AG09309 (cell line): ENCODE measurements at places on chromosomes 2 and 18.

GRCh38 chr18:32553174-32553573, 82.5 kb upstream of the GAREM1 start:
- no peak for DNase-seq

DNA sequence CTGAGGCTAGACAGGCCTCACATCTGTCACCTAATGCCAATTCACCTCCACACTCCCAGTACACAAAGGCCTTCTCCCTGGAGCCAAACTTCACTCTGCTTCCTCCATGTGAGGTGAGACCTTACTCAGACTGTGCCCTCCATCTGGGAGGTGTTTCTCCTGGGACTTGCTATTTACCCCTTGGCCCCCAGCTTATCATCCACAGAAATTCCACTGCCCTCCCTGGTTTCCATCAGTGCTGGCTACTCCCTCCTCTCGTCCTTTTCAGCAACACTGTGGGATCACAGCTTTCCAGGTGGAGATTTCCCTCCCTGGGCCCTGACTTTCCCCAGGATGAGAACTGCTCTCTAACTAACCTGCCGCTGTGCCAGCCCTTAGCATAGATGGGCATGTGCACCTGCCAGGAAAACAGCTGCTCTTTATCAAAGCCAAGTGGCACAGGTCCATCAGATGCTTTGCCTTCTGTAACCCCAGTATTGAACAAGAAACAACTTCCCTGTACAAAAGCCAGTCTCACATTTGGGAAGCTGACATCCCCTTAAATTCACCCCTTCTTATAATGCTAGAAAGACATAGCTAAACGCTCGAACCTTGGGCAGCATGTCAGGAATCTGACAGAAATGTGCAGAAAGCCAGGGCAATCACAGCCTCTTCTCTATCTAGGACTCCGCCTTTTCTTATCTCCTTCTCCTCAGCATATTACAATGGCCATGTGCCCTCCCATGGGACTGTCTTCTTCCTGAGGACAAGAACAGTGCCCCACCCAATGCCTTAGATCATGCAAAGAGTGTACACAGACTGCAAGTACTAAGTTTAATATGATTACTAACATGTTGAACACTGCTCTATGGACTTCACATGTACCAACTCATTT, 535.5 kb upstream of the ID2 start:
- no peak for DNase-seq

GRCh38 chr2:212282671-212283261, 255.8 kb downstream of the ERBB4 start:
- no peak for DNase-seq

DNA sequence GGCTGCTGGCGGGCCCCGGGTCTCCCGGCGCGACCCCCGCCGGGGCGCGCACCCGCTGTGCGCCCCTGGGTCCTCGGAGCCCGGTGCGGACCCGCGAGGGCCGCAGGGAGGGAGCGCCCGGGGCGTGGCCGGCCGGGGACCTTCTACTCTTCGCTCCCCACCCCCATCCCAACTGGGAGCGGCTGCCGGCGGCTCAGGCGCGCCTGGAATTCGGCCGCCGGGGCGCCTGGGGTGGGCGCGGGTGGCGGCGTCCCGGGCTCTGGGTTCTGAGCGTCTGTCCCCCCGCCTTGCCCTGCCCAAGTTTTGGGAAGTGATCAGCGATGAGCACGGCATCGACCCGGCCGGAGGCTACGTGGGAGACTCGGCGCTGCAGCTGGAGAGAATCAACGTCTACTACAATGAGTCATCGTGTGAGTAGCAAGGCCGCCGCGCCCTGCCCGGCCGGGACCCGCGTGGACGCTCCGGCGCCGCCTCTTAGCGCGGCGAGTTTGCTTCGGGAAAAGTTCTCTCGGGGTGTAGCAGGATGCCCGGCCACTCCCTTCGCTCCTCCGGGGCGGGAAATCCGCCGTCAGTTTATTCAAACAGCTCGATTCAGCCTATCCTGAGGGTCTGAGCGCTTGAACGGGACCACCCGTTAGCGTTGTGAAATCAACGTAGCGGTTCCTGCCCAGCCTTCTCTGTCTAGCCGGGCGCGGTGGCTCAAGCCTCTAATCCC, 502 bp downstream of the TUBB6 start:
- DNase-seq: peak; percentile 67

GRCh38 chr18:25097569-25098056, 254.4 kb downstream of the ZNF521 start:
- DNase-seq: no peak

DNA sequence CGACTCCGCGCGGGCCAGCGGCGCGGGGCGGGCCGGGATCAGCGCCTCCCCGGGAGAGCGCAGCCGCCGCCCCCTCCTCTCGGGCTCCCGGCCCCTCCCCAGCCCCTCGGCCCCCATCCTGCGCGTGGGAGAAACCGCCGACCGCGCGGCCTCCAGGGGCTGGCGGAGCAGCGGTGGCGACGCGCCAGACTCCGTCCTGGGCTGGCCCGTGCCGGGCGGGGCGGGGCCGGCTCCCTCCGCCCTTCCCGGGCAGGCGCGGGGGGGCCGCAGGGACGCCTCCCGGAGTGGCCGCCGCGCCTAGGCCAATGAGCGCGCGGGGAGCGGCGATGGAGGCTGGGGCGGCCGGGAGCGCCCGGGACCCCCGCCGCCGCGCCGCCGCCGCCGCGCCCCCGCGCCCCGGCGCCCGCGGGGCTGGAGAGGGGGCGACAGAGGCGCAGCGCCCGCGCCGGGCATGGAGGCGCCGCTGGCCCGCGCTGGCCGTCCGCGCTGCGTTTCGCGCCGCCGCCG, 49.1 kb downstream of the KCNIP3 start:
- DNase-seq: no peak

- DNase-seq: no peak
Measured at GRCh38 chr2:6069381-6069780, 377.2 kb downstream of the SOX11 start.

DNA sequence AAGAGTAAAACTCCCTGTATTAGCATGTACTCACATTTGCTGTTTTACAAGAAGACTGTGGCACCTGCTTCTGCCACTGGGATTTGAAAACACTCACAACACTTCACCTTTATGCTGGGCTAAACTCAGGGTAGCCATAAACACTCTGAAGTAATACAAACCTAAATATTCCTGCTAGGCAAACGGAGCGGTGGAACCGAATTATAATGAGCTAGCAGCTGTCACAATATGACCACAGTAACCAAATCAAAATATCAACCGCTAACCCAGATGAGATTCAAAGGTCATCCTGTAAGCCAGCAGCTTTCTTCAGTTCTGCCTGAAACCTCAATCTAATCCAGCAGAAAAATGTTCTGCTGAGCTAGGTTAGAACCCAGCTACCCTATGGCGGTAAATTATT, 132.1 kb downstream of the TCF4 start:
- no peak for DNase-seq

DNA sequence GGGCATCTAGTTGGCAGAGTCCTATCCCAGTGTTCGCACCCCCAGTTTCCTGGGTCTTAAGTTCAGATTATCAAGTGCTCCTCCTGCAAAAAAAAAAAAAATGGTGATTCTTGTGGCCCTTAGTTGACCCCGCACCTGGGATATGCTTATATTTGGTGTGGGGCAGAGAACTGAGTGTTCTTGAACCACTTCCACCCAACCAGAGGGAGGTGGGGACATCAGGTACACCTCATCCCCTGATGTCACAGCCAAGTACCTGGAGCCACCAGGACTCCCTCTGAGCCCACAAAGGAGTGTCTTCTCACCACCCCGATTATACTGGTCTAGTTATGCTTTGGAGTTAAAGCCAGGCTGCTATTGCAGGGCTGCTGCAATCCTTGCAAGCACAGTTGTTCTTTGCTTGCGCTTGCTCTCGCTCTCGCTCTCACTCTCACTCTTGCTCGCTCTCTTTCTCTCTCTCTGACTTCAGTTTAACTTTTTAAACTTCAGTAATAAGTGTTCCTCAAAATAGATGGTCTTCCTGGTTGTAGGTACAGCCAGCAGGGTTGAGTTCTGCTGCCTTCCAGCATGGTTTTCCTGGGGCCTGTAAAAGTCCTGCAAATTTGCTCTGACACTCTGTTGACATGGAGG, 265.7 kb downstream of the NEDD4L start:
- no peak for DNase-seq

GRCh38 chr18:23970161-23971096, 44.1 kb upstream of the TTC39C start:
- no peak for DNase-seq

DNA sequence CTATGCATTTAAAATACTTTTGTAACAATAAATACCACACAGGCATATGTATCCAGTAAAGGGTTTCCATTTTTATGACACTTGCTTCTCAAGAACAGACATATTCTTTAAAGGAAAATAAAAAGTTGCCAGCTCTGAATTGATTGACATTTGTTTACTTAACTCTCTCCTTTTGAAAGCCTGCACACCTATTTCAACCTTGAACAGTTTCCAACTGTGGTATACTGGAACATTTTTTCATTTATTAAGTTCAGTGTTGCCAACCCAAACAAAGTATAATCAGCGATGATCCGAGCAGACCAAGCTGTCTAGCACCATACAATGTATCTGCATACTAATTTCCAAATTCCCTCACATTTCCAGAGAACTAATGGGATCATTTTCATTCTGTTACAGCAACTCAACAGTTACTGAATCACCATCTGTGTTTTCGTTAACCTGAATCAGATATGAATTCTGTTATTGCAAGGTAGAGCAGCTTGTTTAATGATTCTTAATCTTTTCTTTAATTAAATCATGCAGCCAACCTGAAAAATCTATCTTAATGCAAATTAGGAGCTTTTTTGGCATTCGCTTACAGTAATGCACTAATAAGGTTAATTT, 725.5 kb upstream of the ZEB2 start:
- DNase-seq: no peak

DNA sequence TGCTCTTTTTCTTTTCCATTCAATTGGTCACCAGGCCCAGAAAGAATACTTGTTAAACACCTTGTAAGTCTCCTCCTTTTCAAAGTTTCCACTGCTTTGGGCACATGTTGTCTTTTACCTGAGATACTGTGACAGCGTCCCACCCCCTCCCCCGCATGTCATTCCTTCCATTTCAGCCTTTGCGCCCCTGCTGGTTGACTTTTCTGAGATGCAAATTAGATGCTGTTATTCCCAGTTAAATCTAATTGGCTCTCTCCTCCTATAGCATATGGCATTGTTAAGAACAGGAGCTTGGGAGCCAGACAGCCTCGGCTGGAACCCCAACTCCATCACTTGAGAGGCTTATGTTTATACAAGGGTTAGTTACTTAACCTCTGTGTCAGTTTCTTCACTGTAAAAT, 80.3 kb upstream of the GAREM1 start:
- DNase-seq: no peak

GRCh38 chr2:118296663-118297062, 208.4 kb downstream of the INSIG2 start:
- DNase-seq: no peak

- DNase-seq: no peak
Measured at GRCh38 chr18:63908858-63909257, 1.1 kb downstream of the SERPINB10 start.

- DNase-seq: no peak
Measured at GRCh38 chr2:96587843-96588242, 50.3 kb downstream of the KANSL3 start.

DNA sequence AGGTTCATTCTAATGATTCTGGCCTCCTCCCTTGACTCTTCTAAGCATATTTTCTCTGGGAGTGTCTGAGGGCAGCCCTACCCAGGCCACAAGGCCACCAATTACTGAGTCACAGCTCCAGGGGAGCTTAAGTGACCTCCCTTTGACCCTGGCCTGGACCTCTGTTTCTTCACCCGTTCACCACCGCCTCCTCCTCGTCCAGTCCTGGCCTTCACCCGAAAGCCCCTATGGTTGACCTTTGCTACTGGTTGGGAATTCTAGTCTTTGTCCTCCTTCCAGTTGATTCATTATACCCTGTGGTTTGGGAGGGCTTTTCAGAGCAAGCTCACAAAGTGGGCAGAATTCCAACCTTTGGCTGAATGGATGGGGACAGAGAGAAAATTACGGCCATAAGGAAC, 72.6 kb downstream of the NRP2 start:
- DNase-seq: no peak

GRCh38 chr18:51789871-51790270, 550.1 kb upstream of the DCC start:
- no peak for DNase-seq

DNA sequence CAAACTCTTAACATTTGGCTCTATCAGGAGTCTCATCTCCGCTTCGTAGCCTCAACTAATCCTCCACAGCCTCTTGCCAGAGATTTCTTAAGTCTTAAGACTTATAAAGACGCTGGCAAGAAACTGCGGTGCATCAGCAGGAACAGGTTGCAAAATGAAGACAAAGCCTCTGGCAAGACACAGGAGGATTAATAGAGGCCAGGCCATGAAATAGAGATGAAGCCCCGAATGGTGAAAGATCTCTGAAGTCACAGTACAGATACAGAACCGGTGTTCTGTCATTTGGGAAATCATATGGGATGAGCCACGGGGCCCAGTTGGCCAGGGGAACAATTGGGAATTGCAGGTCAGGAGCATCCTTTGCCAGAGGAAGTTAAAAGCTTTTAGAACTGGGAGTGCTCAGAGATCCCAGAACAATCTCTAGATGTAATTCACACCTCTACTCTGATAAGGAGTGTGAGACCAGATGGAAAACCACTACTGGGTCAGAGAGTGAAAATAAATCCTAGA, 190.9 kb upstream of the FOSL2 start:
- no peak for DNase-seq

DNA sequence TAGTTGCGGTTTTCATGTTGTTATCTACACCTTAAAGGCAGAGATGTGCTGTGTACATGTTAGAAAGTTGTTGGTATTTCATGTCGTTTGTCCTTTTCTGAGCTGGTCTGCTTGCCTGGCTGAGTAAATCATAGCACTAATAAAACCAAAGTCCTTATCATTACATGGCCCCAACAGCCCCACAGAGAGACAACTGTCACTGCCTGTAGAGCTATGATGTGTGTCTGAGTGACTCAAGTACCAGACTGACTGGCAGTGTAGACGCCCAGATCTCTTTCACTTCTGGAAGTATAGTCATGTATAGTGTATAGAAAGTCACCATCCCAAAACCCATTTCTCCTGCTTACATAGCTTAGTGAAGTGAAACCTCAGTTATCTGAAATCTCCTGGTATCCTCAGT, 4.3 kb downstream of the SOCS6 start:
- DNase-seq: no peak
